ENCODE measurements at places on chromosomes 6 and 20. TPM values are rescaled to one million over a fixed set of nuclear protein-coding genes. Genes with fewer than 3 reads are reported as not detected.
A peak's percentile ranks its signal among the peaks of the same experiment; 100 is the strongest.

- DNase-seq: no peak
Observed at GRCh38 chr6:143700684-143701348, 23.1 kb downstream of the PHACTR2 start.

GRCh38 chr6:151443911-151444621 is 7.9 kb downstream of the RMND1 start:
- no peak for DNase-seq

DNA sequence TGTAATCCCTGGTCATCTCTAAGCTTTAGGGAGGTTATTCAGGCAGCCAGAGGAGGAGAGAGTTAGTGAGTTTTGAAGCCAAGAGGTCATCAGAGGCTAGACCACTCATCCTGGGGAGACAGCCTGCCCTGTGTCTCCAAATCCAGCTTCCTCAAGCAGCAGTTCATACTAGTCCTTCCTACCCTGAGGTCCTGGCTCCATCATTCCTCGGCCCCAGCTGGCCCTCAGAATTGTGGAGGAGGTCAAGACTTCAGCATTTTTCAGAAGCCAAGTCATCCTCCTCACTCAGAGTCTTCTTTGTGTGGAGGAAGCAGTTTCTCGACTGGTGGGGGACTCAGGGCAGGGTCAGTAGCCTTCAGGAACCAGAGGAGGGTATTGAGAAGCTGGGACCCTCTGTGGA is 12.4 kb upstream of the KIAA1755 start:
- DNase-seq: no peak

DNA sequence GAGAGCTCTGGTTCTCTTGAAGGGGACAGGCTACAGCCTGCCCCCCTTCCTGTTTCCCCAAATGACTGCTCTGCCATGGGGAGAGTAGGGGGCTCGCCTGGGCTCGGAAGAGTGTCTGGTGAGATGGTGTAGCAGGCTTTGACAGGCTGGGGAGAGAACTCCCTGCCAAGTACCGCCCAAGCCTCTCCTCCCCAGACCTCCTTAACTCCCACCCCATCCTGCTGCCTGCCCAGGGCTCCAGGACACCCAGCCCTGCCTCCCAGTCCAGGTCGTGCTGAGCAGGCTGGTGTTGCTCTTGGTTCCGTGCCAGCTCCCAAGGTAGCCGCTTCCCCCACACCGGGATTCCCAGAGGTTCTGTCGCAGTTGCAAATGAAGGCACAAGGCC is 9.8 kb downstream of the VEGFA start:
- DNase-seq: no peak

DNA sequence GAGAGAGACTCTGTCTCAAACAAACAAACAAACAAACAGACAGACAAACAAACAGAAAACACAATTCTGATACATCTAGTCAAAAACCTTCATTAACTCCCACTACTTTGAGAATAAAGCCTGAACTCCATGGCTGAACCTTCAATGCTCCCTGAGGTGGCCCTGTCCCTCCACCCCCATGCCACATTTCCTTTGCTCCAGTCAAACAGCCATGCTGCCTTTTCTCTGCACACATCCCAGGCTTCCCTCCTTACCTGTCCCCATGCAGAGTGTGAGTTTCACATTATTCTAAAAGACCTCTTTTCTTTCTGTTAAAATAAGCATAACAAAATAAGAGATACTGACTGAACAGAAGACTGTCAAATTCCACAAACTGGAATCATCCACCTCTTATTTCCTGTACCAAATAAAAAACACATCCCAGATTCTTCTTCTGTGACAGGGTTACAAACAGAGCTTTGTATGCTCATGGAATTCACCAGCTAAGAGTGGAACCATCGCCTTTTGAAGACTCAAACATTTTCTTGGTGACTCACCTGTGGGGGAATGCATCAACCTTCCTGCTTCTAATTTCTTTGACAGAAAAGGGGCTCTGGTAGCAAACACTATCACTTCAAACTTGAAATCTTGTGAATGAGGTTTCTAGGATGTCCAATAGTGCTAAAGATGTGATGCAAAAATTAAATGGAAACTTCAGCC is 71.0 kb upstream of the SLC22A16 start:
- no peak for DNase-seq

DNA sequence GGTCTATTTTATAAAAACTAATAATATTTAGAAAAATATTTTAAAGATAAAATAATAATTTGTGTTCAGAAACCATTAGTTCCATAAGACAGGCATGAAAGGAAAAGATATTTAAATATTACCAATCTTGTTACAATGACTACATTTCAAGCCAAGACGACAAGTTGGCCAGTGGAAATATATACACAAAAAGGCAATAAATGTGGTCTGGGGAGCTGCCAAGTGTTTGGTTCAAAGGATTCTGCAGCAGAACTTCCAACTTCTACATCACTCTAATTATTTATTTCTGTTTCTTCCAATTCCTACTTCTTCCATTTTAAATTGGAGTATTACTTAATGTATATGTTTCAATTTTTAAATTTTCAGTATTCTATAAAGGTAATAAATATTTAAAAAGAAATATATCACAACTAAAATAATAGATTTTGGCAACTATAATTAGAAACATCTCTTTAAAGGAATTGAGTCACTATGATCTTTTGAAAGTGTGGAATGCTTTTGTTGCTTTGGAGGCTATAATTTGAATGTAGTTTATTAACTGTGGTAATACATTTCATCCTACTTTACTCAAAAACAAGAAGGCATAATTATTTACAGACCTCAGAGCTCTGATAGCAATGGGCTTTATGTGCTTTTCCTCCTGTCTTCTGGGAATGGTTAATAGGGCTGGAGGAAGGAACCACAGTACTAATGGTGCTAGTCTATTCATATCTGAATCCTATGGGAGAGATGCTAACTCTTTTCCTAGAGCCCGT is 129.7 kb upstream of the FAM184A start:
- DNase-seq: no peak

DNA sequence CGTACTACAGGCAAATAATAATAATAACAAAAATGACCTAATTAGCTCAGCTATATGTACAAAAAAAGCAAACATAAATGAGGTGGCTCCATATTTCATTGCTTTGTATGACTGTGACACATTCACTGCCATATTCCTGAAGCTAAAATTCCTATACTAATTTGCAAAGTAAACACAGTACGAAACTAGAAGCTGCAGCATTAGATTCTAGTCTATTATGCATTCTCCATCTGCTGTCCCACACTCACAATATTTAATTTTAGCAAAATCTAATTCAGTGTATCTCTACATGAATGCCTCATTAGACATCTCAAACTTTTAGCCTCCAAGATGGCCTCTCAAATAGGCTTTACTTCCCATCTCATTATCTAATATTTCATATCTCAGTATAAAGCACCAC is 55.1 kb downstream of the ATG5 start:
- no peak for DNase-seq

DNA sequence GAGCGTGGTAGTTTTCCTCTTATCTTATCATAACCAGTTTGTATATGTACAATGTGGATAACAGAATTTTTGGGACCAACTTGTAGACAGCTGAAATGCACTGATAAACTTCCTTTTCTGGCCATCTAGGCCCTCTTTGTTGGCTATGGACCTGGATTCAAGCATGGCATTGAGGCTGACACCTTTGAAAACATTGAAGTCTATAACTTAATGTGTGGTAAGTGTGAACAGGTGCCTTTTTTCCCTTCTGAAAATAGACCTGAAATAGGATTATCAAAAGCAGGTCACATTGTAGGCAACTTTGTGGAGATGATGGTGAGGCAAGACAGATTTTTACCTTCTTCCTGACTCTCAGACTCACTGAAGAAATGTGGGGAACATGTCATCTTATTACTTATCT is 67.8 kb downstream of the ENPP1 start:
- no peak for DNase-seq

DNA sequence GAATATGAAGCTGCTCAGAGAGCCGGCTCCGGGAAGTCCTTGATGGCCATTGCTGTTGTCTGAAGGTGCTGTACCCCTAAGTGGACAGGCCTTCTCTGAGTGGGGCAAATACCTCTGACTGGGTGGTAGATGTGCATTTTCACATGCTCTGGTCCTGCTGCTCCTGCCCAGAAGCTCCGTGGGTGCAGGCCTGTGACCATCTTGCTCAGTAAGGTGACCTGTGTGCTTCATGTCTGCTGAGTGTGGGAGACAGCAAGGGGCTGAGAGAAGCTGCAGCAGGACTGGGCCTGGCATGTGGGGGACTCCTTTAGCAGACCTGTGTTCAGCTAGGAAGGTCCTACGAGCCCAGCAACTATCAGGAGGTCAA is 5.0 kb downstream of the SPATA2 start:
- DNase-seq: no peak

DNA sequence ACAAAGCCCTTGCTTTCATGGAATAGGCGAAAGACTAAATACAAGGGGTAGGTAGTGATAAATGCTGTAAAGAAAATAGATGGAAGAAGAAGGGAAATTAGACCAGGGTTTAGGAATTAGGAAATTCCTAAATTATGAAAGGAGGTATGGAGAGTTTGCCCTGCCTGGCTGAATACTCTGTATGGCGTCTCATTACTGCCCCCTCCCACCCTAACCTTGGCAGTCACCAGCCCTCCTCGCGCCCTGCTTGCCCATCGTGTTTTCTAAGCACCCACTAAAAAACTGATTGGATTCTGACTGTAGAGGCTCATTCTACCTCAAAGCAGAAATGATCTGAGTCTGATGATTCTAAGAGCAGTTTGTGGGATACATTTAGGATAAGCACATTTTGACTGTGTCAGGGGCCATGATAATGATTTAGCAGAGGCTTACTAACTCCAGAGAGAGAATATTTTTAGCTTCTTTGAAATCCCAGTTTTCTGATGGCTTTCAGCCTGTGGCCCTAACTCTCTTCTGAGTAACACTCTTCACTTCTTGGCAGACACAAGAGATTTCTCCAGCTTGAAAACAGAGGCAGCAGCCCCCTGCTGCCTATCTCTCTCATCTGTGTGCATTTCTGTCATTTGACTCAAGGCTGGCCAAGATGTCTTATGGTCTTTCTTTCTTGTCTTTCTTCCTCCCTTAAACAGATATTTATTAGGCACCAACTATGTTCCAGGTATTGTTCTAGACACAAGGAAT is 1.4 kb upstream of the CHD6 start:
- DNase-seq: no peak

- DNase-seq: no peak
Observed at GRCh38 chr6:26502626-26503025, 2.5 kb downstream of the BTN1A1 start.

- DNase-seq: no peak
Observed at GRCh38 chr6:14717307-14717706, 528.6 kb upstream of the JARID2 start.

DNA sequence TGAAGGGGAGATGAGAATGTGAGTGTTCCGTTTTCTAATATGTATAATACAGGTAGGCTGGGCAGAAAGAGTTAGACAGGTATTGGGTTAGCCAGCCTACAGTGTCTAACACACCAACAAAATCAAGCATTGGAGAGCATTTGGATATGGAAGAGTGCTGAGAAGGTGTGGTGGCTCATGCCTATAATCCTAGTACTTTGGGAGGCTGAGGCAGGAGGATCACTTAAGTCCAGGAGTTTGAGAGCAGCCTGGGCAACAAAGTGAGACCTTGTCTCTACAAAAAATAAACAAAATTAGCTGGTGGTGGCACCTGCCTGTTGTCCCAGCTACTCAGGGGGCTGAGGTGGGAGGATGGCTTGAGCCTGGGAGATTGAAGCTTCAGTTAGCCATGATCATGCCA is 38.6 kb upstream of the SLC23A2 start:
- no peak for DNase-seq

DNA sequence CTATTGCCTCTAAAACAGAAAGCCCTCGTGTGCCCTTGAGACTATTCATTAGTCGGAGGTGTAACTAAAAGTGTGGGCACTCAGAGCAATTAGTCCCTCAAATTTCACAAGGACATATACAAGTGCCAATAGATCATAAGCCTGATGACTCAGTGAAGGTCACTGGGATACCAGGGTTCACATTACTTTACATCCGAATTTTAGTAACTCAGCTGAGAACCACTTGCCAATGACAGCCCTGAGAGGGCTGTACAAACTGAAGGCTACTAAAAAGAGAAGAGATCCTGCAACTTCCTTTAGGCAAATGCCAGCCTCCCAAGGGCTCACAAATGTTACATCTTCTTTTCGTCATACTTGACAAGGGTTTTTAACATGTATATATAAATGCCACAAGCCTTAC is 369.6 kb downstream of the TENT5A start:
- DNase-seq: no peak

DNA sequence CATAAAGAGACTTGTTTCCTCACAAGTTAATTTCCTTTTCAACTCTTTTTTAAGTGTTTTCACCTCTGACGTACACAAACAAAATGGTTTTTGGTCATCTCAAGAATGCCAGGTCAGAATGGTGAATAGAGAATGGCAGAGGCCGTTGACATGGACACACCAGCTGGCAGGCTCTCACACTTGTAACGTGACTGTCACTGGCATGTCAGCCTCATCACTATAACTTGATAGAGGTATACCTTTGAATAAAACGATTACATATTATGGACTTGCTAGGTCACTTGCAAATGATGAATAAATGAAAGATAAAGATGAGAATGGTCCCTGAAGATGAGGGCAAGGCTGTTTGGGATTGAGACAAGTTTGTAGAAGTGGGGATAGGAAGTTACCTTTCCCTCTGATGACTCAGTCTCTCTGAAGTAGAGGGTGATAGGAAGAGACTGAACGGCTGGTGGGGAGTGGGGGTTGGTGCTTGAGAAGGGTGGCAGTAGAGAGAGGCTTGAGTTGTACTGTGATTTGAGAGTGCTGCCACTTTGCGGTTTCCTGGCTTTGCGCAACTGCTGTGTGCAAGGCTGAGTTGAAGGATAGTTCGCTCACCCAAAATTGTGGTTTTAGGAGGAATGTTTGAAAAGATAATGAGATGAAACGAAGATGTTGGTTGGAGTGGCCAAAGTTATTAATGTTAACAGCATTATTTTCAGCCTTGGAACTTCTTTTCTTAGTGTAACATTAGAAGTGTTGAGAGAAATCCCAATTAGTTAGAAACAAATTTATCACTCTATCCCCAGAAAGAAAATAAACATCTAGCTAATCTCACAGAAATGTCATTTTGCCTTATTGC is 30.3 kb downstream of the TBPL1 start:
- peak; percentile 68 for DNase-seq

- no peak for DNase-seq
Observed at GRCh38 chr6:126198631-126199030, 141.3 kb upstream of the CENPW start.

DNA sequence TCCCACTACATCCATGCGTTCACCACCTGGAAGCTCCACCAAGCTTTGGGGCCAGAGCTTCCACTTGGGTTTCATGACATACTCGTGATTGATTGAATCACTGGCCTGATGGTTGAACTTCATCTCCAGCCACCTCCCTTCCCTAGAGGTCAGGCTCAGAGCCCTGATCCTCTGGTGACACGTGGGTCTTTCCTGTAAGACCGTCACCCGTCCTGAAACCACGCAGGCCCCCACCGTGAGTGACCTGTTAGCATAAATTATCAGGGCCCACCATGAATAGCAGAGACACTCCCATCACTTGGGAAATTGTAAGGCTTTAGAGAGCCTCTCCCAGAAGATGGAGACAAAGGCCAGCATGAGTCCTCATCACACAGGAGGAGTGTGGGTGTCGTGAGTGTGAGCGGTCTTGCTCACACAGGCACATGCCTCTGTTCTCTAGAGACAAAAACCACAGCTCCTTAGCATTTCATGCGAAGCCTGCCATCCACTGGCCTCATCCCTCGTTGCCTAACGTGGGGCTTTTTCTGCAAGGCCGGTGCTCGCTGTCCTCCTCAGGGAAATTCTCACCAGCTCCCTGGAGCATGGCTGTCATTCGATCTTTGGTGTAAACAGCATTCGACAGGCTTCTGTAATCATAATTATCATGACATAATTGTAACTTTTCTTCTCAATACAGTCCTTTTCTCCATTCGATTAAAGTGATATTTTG is 65.1 kb upstream of the DUSP22 start:
- no peak for DNase-seq

SNX5 gene
- 96.3 TPM for polyA plus RNA-seq

CLPSL2 gene
- polyA plus RNA-seq: not detected

SIRPG gene
- 136 TPM for polyA plus RNA-seq

Data from CD4-positive, alpha-beta memory T cell (primary cell).